ENCODE measurements at places on chromosomes 7 and 10.
A peak's percentile ranks its signal among the peaks of the same experiment; 100 is the strongest.

DNA sequence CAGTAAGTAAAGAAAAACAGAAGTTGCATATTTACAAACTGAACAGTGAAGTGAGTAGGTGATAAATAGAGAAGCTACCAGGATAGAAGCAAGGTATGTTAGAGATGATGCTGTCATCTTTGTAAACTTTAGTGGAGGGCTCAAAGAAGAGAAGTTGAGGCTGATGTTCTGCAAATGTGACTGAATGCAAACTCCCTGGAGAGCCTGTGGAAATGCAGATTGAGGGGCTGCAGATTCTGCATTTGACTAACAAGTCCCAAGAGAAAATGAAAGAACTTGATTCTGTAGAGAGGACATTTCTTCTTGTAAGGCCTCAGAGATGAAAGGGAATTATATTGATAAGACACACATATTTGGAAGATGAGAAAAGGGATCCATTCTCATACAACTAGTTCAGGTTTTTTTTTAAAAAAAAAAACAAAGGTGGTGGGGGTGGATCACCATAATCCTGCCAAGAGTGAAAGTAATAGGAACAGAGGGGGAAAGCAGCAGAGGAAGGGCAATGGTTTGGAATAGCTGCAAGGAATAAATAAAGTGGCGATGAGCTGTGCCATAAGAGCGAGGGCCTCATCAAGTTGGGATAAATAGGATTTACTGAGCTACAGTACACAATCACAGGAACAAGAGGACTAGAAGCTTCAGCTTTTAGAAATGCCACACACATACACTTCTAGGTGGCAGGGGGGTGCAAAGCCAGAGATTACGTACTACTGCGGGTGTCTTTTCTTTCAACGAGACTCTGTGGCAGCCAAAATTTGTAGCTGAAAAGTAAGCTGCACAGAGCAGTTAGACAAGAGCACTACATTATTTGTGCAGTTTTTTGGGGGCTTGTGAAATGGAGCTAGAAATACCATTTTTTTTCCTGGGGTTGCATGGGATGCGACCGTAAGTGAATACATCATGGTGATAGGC lies 778.5 kb downstream of the NRG3 start:
- DNase-seq: no peak

- no peak for DNase-seq
Observed at GRCh38 chr10:35716776-35717175, 74.7 kb upstream of the FZD8 start.

DNA sequence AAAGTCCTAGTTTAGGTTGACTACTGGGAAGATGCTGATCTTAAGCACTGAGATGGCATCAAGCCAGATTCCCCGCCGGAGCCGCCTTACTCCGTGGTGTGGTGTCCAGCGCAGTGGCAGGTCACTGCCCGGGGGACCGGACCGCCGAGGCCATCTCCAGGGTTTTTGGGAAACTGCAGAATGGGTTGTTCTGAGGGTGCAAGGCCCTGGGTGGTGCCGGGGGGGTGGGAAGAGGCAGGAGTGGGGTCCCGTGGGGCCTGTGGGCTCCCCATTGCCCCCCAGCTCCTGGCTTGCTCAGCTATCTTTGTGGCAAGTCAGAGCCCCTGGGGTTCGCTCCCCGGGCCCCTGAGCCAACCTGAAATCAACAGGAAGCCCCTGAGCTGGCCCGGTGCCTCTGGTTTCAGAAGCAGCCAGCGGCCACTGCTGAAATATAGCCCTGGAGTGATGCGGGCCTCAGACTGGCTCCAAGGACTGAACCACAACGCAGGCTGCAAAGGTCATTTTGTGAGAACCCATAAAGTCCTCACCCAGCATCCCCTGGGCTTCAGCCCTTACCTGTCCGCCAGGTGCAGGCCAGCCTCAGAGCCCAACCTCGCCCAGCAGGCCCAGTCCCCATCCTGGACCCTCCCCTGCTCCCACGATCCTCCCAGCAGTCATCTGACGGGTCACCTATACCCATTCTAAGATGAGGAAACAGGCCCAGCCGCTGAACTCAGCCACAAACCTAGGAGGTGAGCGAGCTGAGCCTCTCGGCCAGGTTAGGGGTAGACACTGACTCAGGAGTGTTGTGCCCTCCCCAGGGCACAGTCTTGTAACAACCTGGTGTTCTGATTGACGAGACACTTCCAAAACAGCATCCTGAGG lies 102.7 kb downstream of the PDGFA start:
- no peak for DNase-seq

GRCh38 chr7:141654551-141654950 lies 47.4 kb downstream of the DENND11 start:
- DNase-seq: peak; percentile 82

GRCh38 chr10:73810735-73811465 lies 498 bp downstream of the NDST2 start:
- peak; percentile 6 for DNase-seq

- DNase-seq: peak; percentile 17
Observed at GRCh38 chr7:118183428-118183785, 557 bp upstream of the LSM8 start.

- DNase-seq: peak; percentile 7
Observed at GRCh38 chr10:72794260-72794659, 99.3 kb upstream of the OIT3 start.

- DNase-seq: no peak
Observed at GRCh38 chr7:151849879-151850260, 27.0 kb downstream of the PRKAG2 start.

DNA sequence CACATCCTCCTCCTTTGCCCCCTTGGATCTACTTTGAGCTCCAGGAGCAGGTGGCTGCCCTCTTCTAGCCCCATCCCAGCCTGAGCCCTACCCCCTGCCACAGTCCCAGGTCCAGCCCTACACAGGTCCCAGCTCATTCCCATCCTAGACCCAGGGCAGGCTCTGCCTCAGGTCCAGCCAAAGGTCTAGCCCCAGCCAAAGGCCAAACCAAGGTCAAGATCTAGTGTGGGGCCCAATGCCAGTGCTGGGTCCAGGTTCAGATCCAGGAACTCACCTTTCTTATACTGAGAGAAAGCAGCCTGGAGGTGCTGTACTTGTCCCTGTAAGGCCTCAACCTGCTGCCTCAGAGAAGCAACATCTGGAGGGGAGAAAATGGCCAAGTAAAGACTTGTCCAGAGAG lies 8.5 kb downstream of the SFTPD start:
- no peak for DNase-seq

DNA sequence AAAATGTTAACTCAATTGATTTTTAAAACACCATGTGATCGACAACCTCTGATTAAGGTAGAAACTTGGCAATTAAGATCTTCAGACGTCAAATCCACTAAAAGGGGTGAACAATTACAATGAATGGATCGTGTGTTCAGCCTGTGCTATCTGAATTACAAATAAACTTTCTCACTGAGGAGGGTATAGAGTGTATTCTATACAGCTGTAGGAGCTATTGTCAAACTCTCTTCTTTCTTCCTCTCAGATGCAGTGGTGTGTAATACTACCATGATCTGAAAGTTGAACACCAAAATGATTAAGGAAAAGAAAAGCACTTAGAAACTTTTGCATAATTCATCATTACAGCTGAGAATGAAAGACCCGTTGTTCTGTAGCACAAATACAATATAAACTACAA lies 32.2 kb upstream of the MACC1 start:
- no peak for DNase-seq

DNA sequence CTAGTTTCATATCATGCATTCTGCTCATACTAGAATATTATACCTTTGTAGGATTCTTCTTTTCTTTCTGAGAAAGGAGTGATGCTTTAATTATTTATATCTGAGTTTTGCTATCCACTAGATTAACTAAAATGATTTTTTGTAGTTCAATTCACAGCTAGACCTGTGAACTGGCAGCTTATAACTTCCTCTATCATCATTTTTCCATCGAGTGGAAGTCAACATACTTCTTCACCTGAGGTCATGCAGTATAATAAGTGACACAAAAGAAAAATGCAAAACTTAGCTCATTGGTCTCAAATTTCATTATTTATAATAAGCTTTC lies 8.0 kb downstream of the LRRN3 start:
- no peak for DNase-seq

DNA sequence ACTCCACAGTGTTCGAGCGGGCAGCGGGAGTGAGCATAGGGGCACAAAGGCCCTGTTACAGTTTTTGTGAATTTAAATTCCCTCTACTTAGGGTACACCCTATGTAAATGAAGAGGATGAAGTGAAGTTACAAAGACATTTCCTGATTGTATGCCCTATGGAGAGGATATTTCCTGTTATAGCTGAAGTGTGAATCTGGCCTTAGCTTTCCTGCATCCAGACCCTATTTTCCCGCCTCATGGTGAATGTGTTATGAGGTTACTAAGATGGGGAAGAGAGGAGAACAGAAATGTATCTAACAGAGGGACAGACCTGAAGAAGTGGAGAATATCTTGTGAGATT lies 37.8 kb upstream of the COMMD3 start:
- no peak for DNase-seq

DNA sequence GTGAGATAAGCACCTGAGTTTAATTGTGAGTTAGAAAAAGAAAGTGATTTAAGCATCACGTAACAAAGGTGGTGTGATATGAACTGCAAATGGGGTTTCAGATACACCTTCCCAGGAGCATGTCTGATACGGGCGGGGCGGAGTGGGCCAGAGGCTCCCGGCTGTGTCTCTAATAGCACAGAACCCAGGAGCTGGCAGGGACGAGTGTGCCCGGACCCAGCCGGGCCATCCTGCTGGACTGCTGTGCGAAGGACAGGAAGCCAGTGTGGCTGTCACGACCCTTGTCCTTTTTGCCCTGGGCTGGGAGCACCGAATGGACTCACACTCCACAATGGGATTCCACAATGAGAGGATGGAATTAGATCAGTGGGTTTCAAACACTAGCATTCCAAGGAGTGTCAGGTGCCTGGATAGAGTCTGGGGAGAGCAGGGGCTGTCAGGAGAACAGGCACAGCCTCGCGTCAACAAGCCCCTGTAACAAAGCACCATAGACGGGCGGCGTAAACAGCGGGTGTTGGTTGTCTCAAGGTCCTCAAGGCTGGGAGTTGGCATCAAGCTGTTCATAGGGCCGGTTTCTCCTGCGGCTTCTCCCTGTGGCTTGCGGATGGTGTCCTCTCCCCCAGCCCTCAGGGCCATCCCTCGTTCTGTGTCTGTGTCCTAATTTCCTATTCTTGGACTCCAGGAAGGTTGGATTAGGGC lies 242.6 kb upstream of the PITRM1 start:
- no peak for DNase-seq

- peak; percentile 42 for DNase-seq
Observed at GRCh38 chr7:139072796-139073195, 36.7 kb downstream of the ZC3HAV1 start.

GRCh38 chr7:51543801-51544553 lies 227.4 kb upstream of the COBL start:
- no peak for DNase-seq

DNA sequence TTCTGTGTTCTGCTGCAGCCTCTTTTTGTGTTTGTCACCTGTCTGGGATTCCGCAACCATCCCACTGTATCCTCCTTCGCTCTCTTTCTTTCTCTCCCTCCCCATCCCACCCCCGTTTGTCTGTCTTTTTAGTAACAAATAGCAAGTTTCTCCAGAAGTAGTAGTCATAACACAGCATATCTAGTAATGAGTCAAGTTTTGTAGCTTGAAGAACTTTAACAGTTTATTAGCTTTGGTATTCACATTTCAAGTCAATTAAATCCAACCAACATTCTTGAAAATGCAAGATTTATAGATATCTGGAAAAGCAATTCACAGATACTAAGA lies 154.1 kb upstream of the MTPN start:
- no peak for DNase-seq

DNA sequence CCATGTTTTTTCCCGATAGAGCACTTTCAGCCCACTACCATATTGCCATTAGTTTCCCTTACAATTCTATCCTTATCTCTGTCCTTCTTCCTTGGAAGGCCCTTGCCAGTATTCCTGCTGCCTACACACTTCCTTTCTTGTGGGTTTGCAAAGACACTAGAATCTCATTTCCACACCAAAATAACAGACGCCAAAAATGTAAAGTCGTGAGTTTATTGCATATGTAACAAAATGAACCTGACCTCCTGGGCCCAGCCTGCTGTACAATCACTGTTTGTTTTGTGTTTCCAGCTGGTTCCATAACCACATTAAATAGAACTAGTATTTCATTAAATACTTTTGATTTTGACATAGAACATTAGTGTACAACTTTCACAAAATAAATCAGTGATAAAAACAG lies 116.7 kb downstream of the SMURF1 start:
- DNase-seq: peak; percentile 6

DNA sequence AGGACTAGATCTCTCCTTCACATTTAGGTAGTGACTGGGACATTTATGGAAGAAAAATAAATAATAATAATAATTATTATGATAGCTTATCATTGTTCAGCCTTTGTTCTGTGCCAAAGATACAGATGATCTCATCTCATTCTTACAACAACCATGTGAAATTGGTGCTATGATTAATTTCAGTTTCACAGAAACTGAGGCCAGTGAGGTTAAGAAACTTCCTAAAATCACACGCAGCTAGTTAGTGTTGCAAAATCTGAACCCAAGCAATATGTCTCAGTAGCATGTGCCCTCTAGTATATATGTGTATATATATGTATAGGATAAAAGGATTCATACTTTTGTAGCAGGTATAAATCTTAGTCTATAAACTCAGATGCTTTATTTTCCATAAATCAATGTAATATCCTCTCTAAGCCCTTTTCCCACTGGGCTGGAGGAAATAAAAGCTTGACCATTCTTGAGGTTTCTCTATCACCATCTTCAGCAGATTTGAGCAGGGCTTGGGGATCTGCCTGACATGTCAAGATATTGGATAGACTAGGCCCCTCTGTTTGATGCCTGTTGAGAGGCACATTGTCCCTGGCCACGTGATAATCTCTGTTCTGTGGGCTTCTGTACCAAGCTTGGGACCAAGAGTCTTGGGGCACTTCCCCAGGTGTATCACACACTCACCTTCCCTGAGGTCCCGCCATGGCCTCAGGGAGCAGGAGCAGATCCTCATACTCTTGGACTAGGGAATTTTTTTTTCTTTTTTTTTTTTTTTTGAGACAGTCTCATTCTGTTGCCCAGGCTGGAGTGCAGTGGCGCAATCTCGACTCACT lies 172.6 kb upstream of the NRP1 start:
- peak; percentile 97 for DNase-seq

DNA sequence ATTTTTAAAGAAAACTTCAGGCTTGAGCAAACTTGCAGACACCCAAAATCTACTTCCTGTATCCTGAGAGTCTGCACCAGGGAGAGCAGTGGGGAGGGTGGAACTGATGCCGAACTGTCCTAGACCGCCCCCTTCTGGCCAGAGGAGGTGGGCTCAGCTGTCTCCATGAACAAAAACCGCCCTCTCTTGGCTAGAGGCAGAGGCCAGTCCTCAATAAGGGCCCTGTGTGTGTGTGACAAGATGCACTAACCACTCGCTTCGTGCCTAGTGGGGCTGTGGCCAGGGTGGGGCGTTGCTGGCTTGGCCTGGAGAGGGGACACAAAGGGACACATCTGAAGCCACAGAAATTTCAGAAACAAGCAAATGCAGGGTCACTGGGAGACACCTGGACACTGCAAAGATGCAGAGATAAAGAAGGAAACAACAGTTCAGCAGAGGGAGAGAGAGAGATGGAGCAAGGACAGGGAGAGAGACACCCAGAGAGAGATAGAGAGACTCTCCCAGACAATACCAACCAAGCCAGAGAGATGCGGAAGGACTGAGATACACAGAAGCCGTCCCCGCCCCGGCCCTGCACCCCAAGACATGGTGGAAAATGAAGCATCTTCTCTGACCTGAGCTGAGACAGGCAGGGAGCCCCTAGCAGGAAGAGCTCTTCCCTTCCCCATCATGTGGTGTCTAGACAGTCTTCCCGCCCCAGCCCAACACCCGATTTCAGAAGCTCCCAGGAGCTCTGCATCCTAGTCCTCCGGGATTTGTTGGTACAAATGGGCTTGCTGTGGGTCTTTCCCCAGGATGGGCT lies 22.7 kb upstream of the FXYD4 start:
- DNase-seq: peak; percentile 84

- no peak for DNase-seq
Observed at GRCh38 chr7:117672453-117672852, 192.6 kb downstream of the CFTR start.

Measured in inflammatory macrophage treated with lipopolysaccharide for 4 hours (primary cell).